ENCODE measurements at places on chromosomes 13 and 19. TPM values are rescaled to one million over a fixed set of nuclear protein-coding genes. Genes with fewer than 3 reads are reported as not detected.

DNA sequence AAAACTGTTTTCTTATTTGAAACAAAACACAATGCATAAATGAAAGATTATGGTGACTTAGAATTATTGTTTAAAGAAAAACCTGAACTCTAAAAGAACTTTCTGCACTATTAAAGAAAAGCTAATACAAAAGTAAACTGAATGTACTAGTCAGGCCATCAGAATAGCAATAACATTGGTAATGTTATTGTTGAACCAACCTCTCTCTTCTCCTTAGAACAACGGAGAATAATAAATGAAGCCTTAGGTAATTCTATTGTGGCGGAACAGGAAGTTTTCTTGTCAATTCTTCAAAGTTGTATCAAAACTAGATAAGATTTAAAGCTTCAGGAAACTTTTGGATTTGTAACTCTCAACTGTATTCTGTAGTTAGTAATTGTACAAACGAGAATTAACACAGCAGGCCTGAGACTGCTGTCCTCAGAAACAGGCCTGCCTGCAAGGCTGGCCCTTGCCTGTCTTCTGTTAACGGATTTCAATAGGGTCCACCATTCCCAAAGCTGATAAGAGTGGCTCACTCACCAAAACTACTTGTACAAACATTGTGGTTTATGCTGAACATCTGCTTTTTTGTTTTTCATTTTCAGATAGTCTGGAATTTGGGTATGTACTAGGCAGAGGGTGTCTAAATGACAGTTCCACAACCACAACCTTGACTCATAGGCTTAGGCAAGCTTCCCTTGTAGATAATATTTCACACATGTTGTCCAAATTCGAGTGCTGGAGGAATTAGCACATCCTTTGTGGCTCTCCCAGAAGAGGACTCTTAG is 825.8 kb downstream of the GPC5 start:
- DNase-seq = no peak

- no peak for DNase-seq
Observed at GRCh38 chr19:12141405-12141736, 1.2 kb upstream of the ZNF20 start.

GRCh38 chr19:12825254-12826131 is 8.9 kb downstream of the RTBDN start:
- DNase-seq = no peak

The KLK3 gene
- total RNA-seq = not detected

DNA sequence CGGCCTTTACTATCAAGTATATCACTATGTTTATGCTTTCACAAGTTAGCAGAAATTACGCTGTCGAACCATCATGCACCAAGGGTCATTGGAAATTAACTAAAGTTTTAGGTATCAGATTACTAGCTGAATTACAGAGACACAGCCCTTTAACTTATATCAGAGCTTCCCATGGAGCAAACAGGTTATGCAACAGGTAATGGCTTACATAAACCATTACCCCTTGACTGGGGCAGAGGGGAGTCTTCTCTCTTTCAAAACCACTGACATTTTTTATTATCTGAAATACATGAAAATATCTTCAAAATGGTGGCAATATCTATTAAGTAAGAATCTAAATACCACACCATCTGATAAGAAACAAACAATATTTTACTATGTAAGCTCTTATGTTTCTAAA is 1692.9 kb upstream of the SLC10A2 start:
- DNase-seq = no peak

- no peak for DNase-seq
Observed at GRCh38 chr19:35558400-35559280, 4.8 kb downstream of the ATP4A start.

DNA sequence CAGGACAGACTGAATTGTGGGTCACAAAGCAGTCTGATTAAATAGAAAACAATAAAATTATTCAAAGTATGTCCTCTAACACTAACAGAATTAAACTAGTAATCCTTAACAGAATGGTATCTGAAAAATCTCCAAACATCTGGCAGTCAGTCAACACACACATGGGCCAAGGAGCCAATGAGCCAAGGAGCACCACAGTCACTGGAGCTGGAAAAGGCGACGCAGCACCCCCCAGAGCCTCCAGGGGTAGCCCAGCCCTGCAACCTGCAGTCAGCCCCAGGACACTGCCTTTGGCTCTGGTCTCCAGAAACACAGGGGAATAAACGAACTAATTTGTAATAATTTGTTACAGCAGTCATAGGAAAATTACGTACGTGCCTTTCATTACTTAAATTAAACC is 12.3 kb downstream of the TUBGCP3 start:
- no peak for DNase-seq

- no peak for DNase-seq
Observed at GRCh38 chr13:59997976-59998375, 165.8 kb downstream of the DIAPH3 start.

The GIPC3 gene
- total RNA-seq = 1.5 TPM
